HCT116 (cell line): ENCODE measurements at places on chromosomes 16 and 17. TPM values are rescaled to one million over a fixed set of nuclear protein-coding genes. Genes with fewer than 3 reads are reported as not detected.

Gene FN3KRP
- 35.2 TPM for total RNA-seq

Gene GAST
- not detected for total RNA-seq

Gene ITPRIPL2
- total RNA-seq, result 67.9 TPM

Gene ATP2C2
- total RNA-seq, result 20.3 TPM

Gene SEPTIN1
- total RNA-seq, result 3.4 TPM

Gene ADAM11
- total RNA-seq, result 7.7 TPM

Gene FNDC8
- total RNA-seq, result not detected

Gene GDPD1
- 13.7 TPM for total RNA-seq

Gene MSLN
- 40.9 TPM for total RNA-seq

Gene KCNJ2
- not detected for total RNA-seq

Gene CLDN6
- total RNA-seq, result 0.49 TPM

Gene TP53TG3F
- not detected for total RNA-seq

Gene RCVRN
- not detected for total RNA-seq

Gene SKAP1
- 12.4 TPM for total RNA-seq

Gene COQ7
- total RNA-seq, result 26.6 TPM

Gene KRT33A
- total RNA-seq, result not detected

Gene SLFN14
- not detected for total RNA-seq

Gene BORCS6
- 6.4 TPM for total RNA-seq

Gene IRF8
- total RNA-seq, result 0.61 TPM

Gene SYT17
- 10.3 TPM for total RNA-seq

Gene BTBD17
- total RNA-seq, result not detected

Gene HOXB4
- 11.3 TPM for total RNA-seq

Gene MRPS23
- 109 TPM for total RNA-seq

Gene EXOC3L1
- total RNA-seq, result 0.30 TPM

Gene KRT28
- not detected for total RNA-seq

Gene XYLT1
- 4.5 TPM for total RNA-seq

Gene C17orf50
- total RNA-seq, result not detected

Gene CCL3
- total RNA-seq, result 0.98 TPM

Gene CCL4
- total RNA-seq, result 1.2 TPM

Gene EVI2B
- 0.20 TPM for total RNA-seq

Gene CD300LB
- not detected for total RNA-seq

Gene VPS9D1
- 4.2 TPM for total RNA-seq

Gene TEX14
- total RNA-seq, result 0.89 TPM

Gene CDT1
- total RNA-seq, result 160 TPM

Gene USP43
- 8.0 TPM for total RNA-seq

Gene AFMID
- total RNA-seq, result 65.8 TPM

Gene HOXB1
- total RNA-seq, result not detected

Gene KRT32
- 0.42 TPM for total RNA-seq

Gene TRPV3
- total RNA-seq, result 1.4 TPM

Gene SCNN1B
- total RNA-seq, result 0.37 TPM

Gene CDRT4
- 6.2 TPM for total RNA-seq

Gene CBX4
- 60.9 TPM for total RNA-seq

Gene KRT20
- total RNA-seq, result 1.5 TPM

Gene CCL15
- total RNA-seq, result not detected
